ENCODE measurements at places on chromosomes 2 and 18.
A peak's percentile ranks its signal among the peaks of the same experiment; 100 is the strongest.

- no peak for DNase-seq
Observed at GRCh38 chr2:191862156-191862775, 15.4 kb upstream of the CAVIN2 start.

- DNase-seq = no peak
Observed at GRCh38 chr18:74137920-74138538, 9.6 kb downstream of the FBXO15 start.

- DNase-seq = no peak
Observed at GRCh38 chr2:71852141-71852711, 295.4 kb downstream of the CYP26B1 start.

DNA sequence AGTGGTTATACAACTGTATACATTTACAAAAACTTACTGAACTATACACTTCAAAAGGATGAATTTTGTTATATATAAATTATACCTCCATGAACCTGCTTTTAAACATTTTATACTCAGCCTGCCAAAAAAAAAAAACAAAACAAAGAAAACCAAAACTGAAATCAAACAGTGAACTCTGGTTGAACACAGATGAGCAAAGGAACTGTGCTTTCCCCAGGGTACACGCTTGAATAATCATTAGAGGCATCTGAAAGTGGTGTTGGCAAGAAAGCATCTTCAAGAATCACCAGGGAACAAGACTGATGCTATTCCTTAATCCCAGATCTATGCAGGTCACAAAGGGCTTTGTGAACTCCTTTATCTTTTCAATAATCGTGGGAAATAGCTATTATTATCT is 77.0 kb upstream of the LYPD1 start:
- DNase-seq = no peak

DNA sequence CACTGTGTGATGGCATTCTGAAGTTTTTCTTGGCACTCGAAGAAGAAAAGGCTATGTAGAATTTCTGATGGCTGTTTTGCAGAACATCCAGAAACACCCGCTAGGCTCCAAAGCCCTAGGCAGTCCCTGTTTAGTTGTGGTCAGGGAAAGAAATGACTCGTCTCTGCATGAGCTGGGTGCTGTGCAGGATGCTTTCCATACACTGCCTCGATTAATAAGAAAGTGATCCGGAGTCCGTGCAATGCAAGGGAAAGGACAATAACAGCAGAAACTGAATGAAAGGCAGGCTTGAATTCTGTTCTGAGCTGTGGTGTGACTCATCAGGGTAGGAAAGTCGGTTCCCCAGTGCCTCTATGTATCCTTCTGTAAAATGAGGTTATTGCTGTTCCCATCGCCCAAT is 18.7 kb downstream of the MAPRE3 start:
- no peak for DNase-seq

GRCh38 chr18:49666045-49666775 is 104.4 kb downstream of the LIPG start:
- no peak for DNase-seq

- peak; percentile 76 for DNase-seq
Observed at GRCh38 chr2:16756831-16757644, 91.4 kb upstream of the CYRIA start.

DNA sequence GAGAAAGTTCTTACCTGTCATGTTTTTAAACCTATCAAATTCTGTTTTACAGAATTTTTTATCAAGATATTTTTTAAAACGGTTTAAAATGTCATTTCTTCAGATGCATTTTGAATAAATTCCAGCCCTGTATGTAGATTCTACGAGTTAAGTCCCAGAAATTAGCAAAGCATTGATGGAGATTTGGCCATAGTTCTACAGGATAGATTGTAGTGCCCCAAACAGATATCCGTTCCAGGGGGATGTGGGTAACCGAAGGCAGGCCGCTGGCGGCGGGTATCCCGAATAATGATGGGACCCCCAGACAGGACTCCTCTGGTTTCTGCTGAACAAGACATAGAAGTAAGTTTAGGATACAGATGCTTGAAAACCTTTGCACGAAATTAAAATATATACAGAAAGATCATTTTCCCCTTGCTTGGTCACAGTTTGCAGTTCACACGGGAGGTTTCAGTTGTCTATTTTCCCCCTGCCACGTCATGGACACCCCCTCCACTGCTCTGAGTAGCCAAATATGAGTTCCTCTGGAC is 755 bp downstream of the NOL4 start:
- no peak for DNase-seq

DNA sequence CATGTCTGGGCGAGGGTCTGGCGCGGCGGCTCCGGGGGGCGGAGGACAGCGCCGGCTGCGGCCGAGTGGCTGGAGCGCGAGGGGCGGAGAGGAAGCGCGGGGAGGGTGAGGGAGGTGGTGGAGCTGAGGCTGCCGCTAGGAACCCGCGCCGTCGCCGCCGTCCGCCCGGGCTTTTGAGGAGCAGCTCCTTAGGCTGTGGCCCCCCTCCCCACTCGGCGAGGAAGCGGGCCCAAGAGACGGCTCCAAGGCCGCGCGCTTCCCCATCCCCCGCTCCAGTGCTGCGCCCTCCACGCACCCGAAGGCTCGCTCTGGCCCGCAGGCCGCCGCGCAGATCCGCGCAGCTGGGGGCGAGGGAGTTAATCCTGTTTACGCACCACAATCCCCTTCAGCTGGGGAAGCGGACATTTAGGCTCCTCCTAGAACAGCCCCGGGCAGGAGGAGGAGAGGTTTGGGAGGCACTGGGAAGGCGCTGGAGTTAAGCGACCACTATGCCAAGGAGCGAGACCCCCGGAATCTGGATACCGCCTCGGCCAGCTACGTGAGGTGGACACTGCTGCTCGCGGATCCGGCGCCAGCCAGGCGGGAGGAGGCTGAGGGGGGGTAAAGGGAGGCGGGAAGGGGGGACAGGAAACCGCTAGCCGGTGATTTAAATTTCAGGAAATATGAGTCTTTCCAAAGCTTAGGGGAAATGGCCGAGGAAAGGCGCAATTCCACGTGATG is at the start of gene CNRIP1:
Gene CNRIP1, minus strand, starts transcription at position 552 of the 720 bp plus-strand sequence. Its CDS starts 549 bp downstream, at position 3.
- DNase-seq = peak; percentile 61

GRCh38 chr2:129748250-129748649 is 231.2 kb upstream of the RAB6C start:
- no peak for DNase-seq

- DNase-seq = no peak
Observed at GRCh38 chr2:39373181-39373802, 63.8 kb downstream of the MAP4K3 start.

DNA sequence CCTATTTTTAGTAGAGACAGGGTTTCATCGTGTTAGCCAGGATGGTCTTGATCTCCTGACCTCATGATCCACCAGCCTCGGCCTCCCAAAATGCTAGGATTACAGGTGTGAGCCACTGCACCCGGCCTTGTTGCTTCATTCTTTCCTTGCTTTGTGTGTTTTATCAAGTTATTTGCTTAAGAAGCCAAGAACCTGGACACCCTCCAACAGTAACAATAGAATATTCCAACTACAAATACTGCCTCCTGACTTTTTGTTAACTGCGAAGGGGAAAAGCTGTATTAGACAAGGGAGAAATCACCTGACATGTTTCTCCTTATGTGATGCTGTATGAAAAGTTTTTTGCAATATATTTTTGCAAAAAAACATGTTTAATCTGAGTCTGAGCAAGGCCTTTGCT is 297.2 kb downstream of the NCKAP5 start:
- no peak for DNase-seq

DNA sequence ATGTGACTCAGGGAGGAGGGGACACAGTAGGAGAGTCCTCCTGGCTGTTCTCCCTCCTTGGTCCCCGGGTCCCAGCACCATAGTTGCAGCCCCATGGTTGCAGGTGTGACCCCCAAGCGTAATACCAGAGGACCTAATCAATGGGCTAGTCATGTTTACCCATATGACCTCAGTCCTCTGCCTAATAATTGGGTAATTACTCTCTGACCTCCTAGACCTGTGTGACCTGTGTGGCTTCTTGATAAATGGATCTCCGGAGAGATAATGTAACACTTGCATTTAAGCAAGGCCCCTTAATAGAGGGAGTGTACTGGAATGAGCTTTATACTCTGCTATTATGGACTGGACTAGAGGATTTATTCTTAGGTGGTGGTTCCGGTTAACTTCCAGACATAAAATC is 32.2 kb upstream of the GMCL1 start:
- no peak for DNase-seq

GRCh38 chr18:73888565-73888964 is 259.1 kb downstream of the FBXO15 start:
- DNase-seq = no peak

DNA sequence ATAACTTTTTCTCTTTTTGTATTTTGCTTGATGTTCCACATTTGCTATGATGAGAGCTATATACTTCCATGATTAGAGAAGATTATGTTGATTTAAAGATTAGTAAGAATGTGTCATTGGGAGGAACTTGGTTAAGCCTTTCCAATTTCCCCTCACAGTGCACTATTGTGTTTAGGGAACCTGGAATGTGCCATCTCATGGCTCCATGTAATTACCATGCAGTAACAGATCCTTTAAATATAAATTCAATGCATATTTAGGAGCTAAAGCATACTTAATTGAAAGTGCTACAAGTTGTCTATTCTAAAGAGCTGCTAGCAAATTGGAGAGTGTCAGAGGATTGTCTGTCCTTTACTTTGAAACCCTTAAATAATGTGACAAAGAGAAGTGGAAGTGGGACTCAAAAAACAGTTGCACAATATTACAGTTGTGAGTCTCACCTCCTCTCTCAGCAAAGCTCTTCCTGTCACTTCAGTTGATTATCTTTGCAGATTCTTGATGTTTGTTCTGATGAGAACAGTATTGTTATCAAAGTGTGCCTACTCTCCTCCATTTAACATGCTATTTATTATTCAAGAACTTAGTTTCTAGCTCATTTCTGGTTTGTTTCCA is 1162.7 kb upstream of the ZEB2 start:
- DNase-seq = no peak

All from neural crest cell (in vitro differentiated cells).